Parietal lobe (tissue), 2 donors: ENCODE measurements at places on chromosomes 3 and 15. TPM values are rescaled to one million over a fixed set of nuclear protein-coding genes. Genes with fewer than 3 reads are reported as not detected.

The TF gene
- total RNA-seq: 7.2 TPM

The FETUB gene
- total RNA-seq: not detected

The SNRPN gene
- 254 TPM for total RNA-seq

The SH2D7 gene
- not detected for total RNA-seq

The HCLS1 gene
- total RNA-seq: 2.2 TPM

The ROPN1 gene
- total RNA-seq: not detected

The CAPN3 gene
- 1.9 TPM for total RNA-seq

The GHSR gene
- total RNA-seq: not detected

The LYZL4 gene
- not detected for total RNA-seq

The CFAP161 gene
- total RNA-seq: 3.4 TPM

The DIPK2A gene
- total RNA-seq: 72.3 TPM

The PPP2R3A gene
- total RNA-seq: 44.8 TPM

The GNL3 gene
- 76.1 TPM for total RNA-seq

The ANKRD63 gene
- total RNA-seq: 0.94 TPM

The GPR149 gene
- total RNA-seq: 1.9 TPM

The CLSTN2 gene
- 33.2 TPM for total RNA-seq

The GPD1L gene
- total RNA-seq: 74.2 TPM

The PDCD10 gene
- total RNA-seq: 70.7 TPM

The GOLGA8G gene
- total RNA-seq: not detected

The COMMD2 gene
- 87.6 TPM for total RNA-seq

The HHLA2 gene
- total RNA-seq: not detected

The UROC1 gene
- not detected for total RNA-seq

The SMAD6 gene
- total RNA-seq: 2.5 TPM

The CIDEC gene
- total RNA-seq: not detected

The SUCNR1 gene
- 0.31 TPM for total RNA-seq

The KLHL40 gene
- not detected for total RNA-seq

The ADAMTSL3 gene
- total RNA-seq: 40.4 TPM

The SKOR1 gene
- 0.63 TPM for total RNA-seq
